ENCODE measurements at places on chromosomes 2 and 18.

- no peak for DNase-seq
Observed at GRCh38 chr2:11872948-11873269, 126.5 kb downstream of the LPIN1 start.

DNA sequence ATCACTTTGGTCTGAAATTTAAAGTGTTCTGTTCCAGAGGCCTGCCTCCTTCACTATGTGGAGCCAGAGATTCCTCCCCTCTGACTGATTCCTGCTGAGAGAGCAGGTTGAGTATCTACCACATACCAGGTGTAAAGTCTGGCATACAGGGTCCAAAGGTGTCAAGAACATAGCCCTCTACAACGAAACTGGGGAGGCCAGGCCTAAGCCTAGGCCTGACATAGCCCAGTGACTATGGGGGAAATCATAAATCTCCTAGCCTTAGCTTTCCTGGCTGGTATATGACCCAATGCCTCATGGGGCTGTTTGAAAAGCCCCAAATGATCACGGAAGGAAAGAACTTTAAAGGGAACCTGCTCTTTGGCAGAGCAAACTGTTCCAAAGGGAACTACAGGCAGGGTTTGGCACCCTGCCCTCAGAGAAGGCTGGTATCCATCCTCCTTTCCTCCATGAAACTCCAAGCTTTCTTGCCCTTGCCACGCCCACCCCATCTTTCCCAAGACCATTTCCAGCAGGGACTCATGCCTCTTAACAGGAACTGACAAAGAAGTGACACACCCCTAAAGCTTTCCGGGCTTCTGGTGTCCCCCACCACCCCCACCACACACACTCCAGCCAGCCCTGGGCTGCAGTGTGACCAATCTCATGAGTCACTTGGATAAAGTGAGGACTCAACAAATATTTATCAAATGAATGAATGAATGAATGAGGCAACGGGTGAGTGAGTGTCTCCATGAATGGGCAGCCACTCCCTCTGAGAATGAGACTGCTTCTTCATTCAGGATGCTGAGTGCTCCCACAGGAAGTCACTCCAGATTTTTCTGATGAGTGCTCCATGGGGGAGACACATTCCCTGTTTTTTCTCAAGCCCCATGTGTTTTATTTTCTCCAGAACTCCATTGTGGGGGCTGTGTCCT, 114.5 kb upstream of the STPG4 start:
- DNase-seq, result no peak

DNA sequence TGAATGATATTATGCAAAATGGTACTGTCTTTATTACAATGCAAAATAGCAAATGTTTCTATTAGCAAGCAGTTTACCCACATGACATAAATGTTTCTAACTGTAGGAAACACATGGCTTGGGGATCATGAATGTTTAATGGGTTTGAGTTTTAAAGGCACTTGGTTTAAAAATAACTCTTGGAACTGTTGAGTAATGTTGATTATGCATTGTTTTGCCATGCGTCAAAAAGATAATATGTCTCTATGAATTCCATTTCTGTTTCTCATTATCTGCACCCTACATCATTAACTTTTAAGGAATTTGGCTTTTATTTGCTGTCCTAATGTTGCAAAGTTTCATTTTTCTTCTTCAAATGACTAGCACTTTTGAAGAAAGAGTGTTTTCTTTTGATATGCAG, 1355.5 kb downstream of the SUCLG1 start:
- no peak for DNase-seq

DNA sequence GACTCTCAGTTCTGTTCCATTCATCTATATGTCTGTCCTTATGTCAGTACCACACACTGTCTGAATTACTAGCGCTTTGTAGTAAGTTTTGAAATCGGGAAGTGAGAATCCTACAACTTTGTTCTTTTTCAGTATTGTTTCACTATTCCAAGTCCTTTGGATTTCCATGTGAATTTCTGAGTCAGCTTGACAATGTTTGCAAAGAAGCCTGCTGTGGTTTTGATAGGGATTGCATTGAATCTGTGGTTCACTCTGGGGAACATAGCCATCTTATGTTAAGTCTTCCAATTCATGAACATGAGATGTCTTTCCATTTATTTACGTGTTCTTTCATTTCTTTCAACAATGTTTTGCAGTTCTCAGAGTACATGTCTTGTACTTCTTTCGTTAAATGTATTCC, 15.0 kb downstream of the SLC3A1 start:
- DNase-seq, result no peak

DNA sequence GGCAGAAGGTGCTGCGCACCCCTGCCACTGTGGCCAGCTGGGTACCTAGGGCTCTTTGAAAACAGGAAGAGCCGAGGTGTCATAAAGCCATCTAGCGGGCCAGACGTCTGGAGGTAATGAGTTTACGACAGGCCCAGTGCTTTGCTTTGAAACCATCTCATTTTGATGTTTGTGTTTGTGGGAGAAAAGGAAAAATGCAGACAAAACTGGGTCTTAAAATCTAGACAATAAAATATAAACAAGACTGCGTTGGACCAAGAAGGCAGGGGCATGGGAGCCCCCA, 3.2 kb downstream of the HOXD9 start:
- DNase-seq, result no peak

- no peak for DNase-seq
Observed at GRCh38 chr2:221461901-221462300, 110.2 kb downstream of the EPHA4 start.

DNA sequence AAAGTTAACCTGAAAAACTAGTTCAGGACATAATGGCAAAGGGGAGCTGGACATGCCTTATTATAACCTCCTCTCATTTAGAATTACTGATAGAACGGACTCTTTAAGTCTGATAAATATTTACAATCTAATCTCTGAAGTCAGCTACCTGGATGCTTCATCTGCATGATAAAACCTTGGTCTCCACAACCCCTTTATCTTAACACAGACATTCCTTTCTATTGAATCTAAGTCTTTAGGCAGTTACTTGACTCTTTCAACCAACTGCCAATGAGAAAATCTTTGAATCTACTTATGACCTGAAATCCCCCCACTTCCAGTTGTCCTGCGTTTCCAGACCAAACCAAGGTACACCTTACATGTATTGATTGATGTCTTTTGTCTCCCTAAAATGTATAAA, 191.2 kb upstream of the LRRTM4 start:
- DNase-seq, result no peak

DNA sequence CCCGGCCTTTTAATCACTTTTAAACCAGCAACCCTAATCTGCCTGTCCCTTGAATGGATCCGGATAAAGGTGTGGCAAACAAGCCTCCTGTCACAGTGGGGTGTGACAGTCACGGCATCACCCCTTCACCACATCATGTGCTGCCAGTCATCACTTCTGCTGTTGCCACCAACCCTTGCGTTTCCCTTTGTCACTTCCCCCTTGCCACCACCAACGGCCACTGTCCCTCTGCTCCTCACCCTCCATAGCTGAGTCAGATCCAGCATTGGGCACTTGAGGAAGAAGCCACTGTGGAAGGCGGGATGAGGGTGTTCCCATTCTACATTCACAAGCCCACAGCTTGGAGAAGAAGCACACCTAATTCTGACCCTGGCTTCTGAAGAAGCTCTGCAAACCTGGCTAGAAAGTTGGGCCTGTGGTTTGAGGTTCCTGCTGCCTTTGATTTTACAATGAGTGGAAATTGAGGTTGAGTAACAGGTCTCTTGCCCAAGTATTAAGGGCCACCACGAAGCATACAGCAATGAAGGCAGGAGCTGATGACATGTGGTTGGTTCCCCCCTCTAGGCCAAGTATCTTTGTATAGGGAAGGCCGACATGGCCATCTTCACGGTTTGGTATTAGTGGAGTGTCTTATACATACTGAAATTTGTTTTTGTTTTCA, 22.9 kb upstream of the DARS1 start:
- DNase-seq, result no peak

DNA sequence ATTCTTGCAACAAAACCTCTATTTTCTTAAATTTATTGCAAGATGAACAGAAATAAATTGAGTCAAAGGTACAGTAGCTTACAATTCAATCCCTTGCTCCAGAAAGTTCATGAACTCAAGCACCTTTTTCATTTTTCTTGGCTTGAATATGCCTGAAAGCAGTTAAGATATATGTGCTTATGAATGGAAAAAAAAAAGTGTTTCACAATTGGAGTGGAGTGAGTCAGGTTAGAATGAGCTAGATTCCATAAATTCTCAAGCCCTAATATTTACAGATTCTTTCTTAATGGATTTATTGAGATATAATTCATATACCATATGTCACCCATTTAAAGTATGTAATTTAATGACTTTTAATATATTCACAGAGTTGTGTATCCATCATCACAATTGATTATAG, 39.6 kb upstream of the NEMP2 start:
- DNase-seq, result no peak

DNA sequence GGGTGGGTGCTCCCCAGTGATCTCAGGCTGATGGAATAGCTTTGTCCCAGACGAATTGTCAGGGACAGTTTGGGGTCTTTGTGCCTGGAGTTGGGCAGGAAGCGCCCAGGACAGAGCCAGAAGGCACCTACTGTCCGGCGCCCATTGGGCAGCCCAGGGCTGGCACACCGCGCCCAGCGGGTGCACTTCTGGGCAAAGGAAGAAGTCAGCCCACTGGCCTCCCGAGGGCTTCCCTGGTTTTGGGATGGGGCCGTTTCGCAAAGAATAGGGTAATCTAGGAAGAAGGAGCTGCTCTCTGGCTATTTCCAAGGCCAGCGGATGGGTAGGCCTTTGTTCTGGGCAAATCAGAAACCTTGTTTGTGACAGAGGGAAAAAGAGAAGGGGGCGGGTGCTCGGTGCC, 3.5 kb upstream of the SIX2 start:
- DNase-seq, result no peak

DNA sequence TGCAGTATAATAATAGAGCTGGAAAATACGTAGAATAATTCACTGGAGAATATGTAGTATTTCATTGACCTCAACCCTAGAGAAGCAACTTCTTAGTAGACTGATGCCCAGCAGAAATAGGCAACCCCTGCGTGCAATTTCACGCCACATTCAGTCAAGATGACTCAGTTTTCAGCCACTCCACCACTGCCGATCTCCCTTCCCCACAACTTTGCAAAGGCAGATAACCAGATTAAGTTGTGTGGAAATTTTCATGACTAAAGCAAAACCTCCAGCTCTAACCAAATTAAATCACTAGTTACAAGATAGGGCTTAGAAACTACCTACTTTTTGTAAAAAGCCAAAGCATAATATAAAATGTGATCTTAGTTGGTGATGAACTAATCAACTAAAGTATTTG, 63.3 kb upstream of the STK17B start:
- no peak for DNase-seq

- DNase-seq, result no peak
Observed at GRCh38 chr18:64444819-64445218, 295.9 kb upstream of the LINC00305 start.

DNA sequence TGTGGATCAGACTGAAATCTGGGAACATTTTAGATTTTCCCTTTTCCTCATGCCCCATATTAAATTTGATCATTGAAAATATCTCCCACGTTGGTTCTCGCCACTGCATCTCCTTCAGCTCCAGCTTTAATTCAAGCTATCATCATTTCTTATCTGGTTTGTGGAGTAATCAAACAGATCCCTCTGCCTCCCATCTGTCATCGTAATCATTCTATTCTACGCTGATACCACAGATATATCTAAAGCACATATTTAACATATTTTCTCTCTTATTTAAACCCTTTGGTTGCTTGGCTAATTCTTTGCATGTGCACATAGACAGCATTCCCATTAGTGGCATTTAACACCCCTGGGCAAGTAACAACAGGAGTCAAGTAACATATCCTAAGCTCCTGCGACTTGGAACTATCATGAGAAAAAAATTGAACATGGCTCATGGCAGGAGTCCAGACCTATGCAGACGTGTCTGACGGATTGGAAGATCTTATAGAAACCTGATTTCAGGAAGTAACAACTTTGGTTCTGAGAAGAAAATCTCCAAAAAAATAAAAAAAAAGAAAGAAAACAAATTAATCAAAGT, 158.8 kb upstream of the KYNU start:
- no peak for DNase-seq

GRCh38 chr18:39421276-39421675, 1855.7 kb upstream of the CELF4 start:
- no peak for DNase-seq

- DNase-seq, result no peak
Observed at GRCh38 chr2:164620873-164621763, at the start of gene GRB14. TSS of gene GRB14 (minus strand) at chr2:164621482. CDS start at chr2:164621309, 173 bp downstream.

GRCh38 chr2:220744861-220745260, 827.2 kb downstream of the EPHA4 start:
- DNase-seq, result no peak

DNA sequence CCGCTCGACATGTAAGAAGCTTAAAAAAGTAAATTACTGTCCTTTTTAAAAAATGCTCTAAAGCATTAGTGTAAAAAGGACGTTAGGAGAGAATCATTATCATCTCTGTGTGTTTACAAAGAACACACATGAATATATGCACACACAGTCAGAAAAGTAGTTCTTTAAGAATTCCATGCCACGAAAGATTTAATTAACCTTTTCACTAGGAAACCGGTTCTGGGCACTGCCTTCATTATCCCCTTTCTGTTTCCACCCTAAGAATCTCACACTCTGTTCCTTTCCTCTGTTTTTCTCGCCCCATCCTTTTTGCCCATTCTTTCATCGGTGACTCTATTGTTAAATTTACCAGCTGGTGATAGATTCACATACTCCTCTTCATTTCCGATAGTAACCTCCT, 338.6 kb downstream of the DCC start:
- no peak for DNase-seq

GRCh38 chr2:44602446-44602845, 240.7 kb downstream of the CAMKMT start:
- no peak for DNase-seq

GRCh38 chr18:54787616-54788015, 40.7 kb upstream of the RAB27B start:
- no peak for DNase-seq

- DNase-seq, result no peak
Observed at GRCh38 chr2:207901401-207901800, 123.9 kb downstream of the PLEKHM3 start.

DNA sequence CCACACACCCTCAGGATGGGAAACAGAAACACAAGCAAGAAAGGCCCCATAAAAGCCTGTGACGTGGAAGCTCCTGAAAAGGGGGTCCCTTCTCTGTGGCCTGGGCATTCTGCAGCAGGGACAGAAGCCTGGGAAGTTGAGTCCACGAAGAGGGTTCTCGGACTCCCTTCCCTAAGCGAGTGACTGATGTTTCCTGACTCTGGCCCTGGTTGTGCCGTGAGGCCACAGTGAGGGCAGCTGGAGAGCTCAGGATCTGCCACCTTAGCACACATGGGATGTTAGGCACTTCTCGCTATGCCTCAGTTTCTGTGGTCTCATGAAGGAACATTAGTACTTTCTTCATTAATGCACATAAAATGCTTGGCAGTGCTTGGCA, 87.2 kb upstream of the ZFP36L2 start:
- no peak for DNase-seq

GRCh38 chr2:202529389-202529788, 105.4 kb upstream of the FAM117B start:
- no peak for DNase-seq

All from NCI-H1436 treated with DMSO at 0.1 percent for 48 hours (cell line).